WERI-Rb-1 (cell line): ENCODE measurements at places on chromosomes 2 and 18.

GRCh38 chr18:31931163-31931885 lies 11.6 kb downstream of the TRAPPC8 start:
- peak; percentile 49 for DNase-seq

- DNase-seq: no peak
Measured at GRCh38 chr18:35186291-35187034, 54.4 kb upstream of the ZNF397 start.

- DNase-seq: no peak
Measured at GRCh38 chr2:203583701-203584100, 48.6 kb upstream of the RAPH1 start.

DNA sequence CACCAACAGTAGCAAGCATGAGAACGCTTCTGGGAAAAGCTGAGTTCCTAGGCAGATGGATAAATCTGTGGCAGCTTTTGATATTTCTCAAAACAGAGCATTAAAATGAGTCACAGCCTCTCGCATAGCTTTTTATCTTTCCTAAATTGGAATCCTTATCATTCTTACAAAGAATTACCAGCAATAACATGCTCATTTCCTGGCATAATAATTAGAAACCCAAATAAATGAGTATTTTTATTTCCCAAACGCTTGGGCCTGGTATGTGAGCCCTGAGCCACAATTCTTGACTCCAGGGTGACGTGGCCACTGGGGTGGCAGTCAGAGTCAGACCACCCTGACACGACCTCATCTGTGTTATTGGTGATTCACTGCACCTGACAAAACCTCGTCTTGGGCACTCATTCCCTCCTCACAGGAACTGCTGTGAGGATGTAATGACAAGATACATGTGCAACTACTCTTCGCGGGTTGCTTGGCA lies 210.7 kb downstream of the ARL4C start:
- DNase-seq: no peak

DNA sequence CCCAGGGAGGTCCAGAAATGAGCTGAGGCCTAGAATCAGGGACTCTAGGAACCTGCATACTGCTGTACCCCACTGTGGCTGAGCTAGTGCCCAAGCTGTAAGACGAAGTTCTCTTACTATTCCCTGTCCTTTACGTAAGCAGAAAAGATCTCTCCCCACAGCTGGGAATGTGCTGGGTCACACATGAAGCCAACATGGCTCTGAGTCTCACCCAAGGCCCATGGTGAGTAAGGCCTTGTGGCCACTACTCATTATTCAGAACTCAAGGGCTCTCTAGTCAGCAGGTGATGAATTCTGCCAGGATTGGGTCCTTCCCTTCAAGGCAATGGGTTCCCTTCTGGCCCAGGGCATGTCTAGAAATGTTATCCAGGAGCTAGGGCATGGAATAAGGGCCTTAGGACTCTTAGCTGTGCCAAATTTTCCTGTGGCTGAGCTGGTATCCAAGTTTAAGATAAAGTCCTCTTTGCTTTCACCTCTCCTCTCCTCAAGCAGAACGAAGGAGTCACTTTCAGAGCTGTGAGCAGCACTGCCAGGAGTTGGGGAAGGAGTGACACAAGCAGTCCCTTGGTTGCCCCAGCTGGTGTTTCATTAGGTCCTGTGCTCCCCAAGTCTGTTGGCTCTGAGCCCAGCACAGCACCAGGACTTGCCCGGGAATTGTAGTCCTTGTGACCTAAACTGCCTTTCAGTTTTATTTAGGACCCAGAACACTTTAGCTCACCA lies 707.6 kb downstream of the SLC4A3 start:
- DNase-seq: no peak

GRCh38 chr2:197657562-197657961 lies 17.8 kb downstream of the RFTN2 start:
- DNase-seq: no peak

DNA sequence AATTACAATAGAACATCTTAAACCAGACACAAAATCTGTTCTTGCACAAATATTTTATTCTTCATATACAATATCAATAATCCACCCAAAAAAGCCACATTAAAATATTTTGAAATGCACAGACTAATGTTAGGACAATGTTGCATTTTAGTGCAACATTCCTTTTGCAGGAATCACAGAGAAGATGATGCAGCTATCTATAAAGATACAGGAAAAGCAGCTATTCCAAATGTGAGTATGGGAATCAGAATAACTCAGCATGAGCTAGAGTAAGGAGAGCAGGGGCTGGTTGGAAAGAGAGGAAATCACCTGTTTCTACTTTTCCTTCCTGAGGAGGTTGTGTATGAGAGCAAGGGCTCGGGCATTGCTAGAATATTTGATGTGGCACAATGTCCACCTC lies 4.8 kb downstream of the C2orf66 start:
- no peak for DNase-seq

GRCh38 chr2:46171411-46171953 lies 125.7 kb upstream of the EPAS1 start:
- DNase-seq: no peak
